ENCODE measurements at places on chromosomes 5 and 9.

- DNase-seq = no peak
These were observed 275.6 kb upstream of the SLC30A5 start for GRCh38 chr5:68818057-68818695.

- DNase-seq = peak; percentile 5
These were observed 238.7 kb downstream of the AGTPBP1 start for GRCh38 chr9:85502815-85503655.

DNA sequence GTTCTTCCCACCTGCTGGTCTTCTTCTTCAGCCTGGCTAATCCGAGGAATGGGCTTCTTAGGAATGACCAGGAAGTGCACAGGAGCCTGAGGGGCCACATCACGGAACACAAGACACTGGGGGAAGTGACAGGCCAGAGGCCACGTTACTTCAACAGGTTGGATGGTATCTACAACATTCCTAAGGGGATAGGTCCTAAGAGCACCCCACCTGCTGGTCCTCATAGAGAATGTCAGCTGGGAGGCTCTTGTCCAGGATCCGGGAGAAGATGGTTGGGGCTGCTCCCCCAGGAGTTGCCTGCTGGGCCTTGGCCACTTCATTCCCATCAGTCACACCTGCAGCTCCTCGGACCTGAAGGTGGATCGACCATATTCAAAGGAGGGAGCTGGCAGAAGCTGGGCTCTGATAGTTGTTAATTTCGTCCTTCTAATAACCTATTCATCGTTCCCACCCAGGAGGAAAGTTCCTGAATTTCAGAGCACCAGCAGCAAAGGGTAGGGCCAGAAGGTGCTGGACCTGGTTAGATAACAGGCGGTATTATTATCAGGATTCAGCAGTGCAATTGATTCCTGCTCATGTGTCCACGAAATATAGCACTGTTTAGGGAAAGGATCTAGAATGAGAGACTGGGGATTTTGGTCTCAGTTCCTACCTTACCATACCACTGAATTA is 1.3 kb downstream of the HINT2 start:
- peak; percentile 37 for DNase-seq

GRCh38 chr5:41539454-41539853 is 29.1 kb upstream of the PLCXD3 start:
- no peak for DNase-seq

- DNase-seq = no peak
These were observed 79.4 kb downstream of the CAAP1 start for GRCh38 chr9:26813247-26813646.

- no peak for DNase-seq
These were observed 93.1 kb upstream of the TBCA start for GRCh38 chr5:77869116-77869798.

- DNase-seq = no peak
These were observed 319.2 kb upstream of the CD180 start for GRCh38 chr5:67515762-67516161.

- DNase-seq = no peak
These were observed 15.0 kb upstream of the POU5F2 start for GRCh38 chr5:93756372-93756771.

DNA sequence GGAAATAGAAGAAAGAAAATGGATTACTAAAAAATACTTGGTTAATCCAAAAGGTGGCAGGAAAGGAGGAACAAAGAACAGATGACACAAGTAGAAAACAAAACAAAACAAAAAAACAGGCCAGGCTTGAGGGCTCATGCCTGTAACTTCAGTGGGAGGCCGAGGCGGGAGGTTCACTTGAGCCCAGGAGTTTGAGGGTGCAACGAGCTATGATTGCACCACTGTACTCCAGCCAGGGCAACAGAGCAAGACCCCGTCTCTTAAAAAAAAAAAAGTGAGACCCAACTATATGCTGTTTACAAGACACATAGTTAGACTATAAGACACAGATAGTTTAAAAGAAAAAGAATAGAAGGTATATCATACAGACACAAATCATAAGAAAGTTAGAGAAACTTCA is 59.5 kb downstream of the AK8 start:
- no peak for DNase-seq

GRCh38 chr5:151357792-151358191 is 10.4 kb upstream of the SLC36A2 start:
- DNase-seq = peak; percentile 19

- DNase-seq = no peak
These were observed 362.3 kb upstream of the KIF2A start for GRCh38 chr5:61943713-61944112.

All from LHCN-M2 (cell line).